ENCODE measurements at places on chromosomes 12 and 14.

GRCh38 chr12:81888106-81888740 lies 129.1 kb upstream of the PPFIA2 start:
- DNase-seq = no peak

DNA sequence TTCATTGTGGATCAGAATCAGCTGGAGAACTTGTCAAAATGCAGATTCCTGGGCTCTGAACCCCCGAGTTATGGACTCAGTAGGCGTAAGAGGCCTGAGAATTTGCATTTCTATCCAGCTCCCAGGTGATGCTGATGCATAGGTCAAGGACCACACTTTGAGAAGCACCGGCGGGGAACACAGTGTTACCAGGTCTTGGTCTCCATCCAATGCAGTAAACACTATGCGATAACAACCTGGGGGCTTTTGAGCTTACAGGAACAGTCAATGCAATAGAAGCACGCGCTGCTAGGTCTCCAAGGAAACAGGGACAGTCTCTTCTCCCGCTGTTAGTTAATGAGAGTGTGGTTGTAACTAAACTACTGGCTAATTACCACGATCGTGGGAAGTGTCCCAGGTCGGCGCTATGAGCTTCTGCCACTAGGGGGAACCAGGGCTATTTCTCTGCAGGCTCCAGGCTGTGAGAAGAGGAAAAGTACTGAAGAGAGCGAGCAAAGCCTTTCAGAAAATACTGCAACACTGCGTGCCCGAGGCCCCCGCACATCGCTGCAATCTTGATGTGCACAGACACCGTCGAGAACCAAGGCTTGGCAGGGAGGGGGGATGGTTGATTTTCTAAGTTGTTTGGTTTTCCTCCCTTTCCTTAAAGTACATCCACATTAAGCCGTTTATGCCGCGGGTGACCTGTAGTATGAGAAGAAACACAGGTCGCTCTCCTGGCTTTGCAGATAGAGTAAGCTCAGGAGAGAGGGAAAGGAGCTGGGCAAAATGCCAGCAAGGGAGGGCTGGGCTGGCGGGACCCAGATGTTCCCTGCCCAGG lies 52.0 kb upstream of the KCNA1 start:
- DNase-seq = peak; percentile 72

DNA sequence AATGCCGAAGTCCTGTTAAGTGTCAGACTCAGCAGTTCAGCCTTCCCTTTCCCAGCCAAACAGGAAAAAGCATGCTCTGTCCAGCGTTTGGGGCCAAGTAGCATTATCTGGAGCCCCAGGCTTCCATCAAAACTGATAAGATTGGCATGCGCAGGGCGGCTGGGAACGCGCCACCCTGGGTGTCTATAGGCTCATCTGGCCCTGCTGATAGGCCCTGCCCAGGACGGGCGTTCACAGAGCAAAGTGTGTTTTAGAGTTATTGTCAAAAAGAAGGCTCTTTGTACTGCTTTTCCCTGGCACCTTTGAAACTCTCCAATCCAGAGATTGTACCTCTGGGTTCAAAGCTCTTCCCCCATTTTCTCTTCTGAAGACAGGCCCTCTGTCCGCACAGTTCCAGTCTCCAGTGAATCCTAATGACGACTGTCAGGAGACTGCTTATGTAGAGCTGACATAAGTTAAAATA lies at the start of gene ART4:
TSS of gene ART4 (minus strand) at position 102 of the 463 bp plus-strand sequence. CDS start 413 bp downstream, outside the sequence.
- DNase-seq = peak; percentile 87

GRCh38 chr12:7058163-7058845 lies 2.2 kb upstream of the C1S start:
- DNase-seq = no peak

- no peak for DNase-seq
Observed at GRCh38 chr12:122389677-122390076, 32.8 kb downstream of the CLIP1 start.

- no peak for DNase-seq
Observed at GRCh38 chr14:32427726-32428528, 98.8 kb downstream of the AKAP6 start.

GRCh38 chr12:25629341-25629740 lies 76.3 kb upstream of the LMNTD1 start:
- DNase-seq = no peak

DNA sequence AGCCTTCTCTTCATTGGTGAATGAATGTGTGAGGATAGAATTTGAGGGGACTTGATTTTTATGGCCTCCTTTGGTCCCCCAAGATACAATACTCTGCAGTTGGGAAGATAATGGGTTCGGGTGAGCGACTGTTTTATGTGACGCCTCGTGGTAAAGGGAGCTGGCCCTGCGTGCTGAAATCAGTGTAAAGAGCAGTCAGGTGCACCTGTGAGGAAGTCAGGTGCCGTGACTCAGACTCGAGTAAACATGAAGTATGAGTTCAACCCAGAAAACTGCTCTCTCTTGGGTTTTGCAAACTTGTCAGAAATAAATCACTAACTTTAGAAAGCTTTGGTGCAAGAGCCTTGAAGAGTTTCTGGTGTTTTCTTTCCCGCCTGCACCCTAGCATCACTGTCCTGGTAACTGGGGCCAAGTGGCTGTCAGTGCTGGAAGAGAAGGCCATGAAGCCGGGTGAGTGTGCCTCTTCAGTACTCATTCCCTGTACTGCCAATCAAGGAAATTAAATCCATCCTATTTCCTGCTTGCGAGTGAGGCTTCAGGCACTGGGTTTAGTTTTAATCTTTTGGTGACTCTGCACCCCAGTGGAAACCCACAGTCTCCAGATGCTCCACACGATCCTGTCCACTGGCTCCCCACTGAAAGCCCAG lies 59.2 kb downstream of the AACS start:
- no peak for DNase-seq

DNA sequence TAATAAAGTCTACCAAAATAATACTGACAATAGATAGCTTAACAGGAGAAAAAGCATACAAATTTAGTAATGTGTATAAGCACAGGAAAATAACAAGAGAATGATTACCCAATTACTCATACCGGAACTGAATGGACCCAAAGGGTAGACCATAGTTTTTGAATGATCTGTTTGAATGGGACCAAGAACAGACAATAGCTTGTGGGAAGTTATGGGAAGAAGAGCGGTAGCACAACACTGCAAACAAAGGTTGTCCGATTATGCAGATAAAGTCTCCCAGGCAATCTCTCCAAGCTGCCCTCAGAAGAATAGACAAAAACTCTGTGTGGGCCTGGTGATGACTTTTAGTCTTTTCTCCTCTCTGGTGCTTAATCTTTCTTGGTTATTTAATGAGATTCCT lies 96.6 kb upstream of the NEDD1 start:
- peak; percentile 72 for DNase-seq

DNA sequence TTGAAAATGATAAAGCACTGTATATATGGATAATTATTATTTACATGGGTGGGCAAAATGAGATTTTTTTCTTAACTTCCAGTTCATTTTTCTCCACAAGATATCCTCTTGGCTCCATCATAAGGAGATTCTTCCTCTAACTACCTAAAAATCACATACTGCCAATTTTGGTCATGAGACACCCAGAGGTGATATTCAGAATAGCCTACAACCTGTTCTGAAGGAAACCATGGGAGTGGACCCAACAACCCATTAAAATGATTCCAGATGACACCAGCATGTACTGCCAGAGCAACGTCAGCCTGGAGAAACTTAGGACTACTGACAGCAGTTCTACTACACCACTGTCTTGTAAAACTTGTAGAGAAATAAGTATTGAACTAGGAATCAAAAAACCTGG lies 136.3 kb upstream of the TMPO start:
- no peak for DNase-seq

GRCh38 chr12:124039276-124039675 lies 66.3 kb downstream of the ZNF664 start:
- peak; percentile 37 for DNase-seq

- DNase-seq = no peak
Observed at GRCh38 chr14:58763210-58763609, 125.4 kb downstream of the DACT1 start.

DNA sequence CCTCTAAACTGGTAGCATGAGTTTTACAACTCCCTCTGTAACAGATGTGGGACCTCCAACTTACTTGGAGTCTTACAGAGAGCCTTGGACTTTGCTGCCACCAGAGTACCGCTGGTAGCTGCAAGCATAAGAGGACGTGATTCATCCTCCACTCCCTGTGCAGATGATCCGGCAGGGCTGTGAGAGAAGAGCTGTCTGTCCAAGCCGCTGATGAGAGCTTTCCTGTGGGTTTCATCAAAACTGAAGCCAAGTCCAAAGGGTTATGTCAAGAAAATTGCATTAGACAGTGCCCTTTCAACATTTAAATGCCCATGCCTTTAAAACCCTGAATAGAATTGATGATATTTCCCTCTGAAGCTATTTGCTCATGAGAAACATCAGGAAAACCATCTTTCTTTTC lies 85.8 kb downstream of the LLPH start:
- DNase-seq = peak; percentile 83

GRCh38 chr14:73285979-73286378 lies 48.7 kb downstream of the PAPLN start:
- no peak for DNase-seq

DNA sequence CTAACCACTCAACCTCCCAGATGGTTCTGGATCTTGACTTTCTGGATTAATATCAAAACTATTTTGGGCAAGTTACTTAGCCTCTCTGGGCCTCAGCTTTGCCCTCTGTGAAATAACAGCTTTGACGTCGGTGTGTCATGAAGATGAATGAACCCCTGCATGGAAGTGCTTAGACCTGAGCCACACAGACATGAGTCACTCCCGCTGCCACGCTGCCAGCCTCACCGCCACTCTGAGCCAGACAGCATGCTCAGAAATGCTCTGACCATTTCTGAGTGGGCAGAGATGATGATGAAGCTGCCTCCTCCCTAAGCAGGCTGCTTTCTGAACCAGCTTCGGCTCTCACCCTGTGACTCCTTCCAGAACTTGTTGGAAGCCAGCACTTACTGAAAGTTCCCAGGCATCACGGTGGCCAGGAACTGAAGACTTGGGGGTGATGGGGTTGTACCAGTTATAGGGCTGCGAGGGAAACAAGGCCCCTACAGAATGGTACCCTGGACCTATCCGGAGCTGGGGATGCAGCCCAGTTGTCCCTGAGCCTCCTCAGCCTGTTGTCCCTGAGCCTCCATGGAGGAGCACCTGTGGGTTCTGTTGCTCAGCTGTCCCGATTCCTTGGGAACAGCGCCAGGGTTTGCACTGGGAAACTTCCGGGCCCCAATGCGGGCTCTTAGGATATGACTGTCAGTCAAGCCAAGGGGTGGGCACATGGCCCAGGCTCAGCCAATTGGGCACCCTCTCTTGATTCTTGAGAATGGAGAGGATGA lies 2.0 kb upstream of the CCDC197 start:
- peak; percentile 32 for DNase-seq

- no peak for DNase-seq
Observed at GRCh38 chr14:72644038-72644437, 249.9 kb downstream of the DPF3 start.

DNA sequence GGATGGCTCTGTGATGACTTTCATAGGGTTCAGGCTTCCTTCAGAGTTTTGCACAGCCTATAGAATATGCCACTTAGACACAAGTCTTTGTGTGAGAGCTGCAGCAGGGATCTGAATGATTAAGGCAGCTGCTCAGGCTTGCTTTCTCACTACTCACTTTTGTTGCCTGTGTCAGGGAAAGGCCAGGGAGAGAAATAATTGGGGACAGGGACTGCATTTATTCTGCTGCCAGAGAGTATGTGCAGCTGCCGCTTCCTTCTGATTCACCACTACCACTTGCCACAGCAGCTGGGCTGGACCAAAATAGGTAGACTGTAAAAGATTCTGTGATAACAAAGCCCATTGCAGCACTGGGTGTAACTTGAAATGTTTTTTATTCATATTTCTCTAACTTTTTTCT lies 49.7 kb downstream of the TRMT5 start:
- DNase-seq = no peak

GRCh38 chr14:101495827-101496775 lies 65.2 kb upstream of the DIO3 start:
- no peak for DNase-seq

DNA sequence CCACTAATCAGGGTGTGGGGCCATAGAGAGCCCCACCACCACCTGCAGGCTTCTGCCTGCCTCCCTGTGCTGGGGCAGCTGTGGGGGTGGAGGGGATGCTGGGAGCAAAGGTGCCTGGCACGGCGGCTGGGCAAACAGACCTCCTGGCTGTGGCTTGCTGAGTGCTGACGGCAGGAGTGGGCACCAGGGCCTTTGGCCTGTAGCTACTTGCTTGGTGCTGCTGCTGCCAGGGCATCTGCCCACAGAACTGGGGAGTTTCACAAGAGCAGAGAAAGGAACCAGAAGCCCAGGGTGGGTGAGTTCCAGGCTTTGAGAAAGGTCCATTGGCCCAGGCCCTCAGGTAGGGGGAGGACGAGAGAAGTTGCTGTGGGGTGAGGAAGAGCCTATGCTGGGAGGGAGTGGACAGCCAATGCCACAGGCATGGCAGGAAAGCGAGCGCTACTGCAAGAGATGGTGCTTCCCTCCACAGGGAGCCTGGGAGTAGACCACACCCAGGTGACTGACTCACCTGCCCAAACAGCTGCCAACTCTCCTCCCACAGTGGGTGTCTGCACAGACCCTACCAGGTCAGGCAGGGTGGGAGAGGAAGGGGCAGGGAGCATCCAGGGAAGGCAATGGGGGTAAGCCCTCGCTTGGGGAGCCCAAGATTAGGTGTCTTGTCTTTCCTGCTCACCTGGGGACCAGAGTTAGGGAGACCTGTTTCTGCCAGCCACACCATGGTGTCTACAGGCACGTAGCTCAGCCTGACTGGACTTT lies 39.0 kb upstream of the HDAC7 start:
- DNase-seq = no peak

DNA sequence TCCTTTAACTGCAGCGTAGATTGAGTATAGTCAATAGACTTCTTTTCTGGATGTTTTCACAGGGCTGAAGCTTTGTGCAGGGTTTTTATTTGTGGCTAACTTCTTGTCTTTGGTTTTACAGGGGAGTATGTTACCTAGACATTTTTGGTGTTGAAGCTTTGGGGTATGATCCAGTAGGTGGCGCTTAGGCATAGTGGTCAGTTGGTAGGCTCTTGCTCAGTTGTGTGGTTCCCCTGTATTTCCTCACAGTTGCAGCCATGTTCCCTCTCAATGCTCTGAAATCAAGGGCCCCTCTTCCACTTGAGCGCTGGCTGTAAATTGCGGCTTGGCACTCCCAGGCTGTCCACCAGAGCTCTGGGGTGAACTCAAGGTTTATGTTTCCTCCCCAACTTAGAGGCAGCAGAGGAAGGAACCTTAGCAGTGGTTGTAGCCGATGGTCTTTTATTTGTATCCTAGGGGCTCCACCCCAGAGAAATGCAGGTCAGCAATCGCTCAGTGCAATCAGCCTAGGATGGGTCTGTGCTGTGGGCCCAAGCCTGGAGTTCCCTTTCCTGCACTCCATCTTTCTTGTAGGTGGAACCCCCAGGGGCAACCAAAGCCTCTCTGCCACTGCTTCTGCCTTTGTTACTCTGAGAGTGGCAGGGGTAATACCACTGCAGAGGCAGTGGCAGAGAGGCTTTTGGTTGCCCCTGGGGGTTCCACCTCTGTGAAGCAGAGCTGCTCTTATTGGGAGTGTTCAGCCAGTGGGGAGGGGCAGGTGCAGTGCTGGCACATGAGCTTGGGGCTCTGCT lies 55.1 kb downstream of the CMAS start:
- peak; percentile 63 for DNase-seq

- DNase-seq = no peak
Observed at GRCh38 chr14:29897181-29897580, 30.5 kb downstream of the PRKD1 start.

Measured in lung microvascular endothelial cell (primary cell).